GM12892 (cell line): ENCODE measurements at places on chromosomes 12 and 14.

DNA sequence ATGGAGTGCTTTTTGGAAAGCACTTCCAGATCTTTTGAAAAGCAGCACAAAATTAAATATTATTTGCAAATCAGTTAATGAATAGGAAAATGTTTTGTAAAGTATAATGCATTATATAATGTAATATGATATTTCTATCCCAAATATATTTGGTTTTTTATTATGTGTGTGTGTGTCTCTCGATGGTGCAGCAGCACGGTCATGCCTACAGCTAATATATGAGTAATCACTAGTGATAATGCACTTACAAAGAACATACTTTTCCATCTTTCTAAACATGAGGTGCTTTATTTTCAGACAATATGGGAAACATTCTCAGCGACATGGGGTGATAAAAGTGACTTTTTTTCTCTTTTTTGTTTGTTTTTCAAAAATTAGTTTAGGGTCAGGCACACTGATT lies 1.3 kb upstream of the EEA1 start:
- DNase-seq = no peak

DNA sequence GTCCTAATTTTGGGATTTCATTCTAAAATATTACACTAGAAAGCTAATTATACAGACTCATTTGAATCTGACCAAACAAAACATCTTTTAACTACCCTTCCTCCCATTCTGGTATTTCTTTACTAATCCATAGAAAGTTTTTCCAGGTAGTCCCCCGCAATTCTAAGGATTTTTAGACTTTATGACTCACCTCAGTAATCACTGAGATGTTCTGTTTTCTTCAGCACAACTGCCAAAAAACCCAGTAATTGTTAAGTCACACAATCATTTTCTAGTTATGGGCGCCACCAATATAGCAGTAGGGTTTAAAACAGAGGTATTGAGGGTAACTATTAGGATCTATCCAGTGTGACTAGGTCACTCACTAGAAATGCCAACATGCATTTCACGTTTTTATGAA lies 1.6 kb upstream of the ARID4A start:
- DNase-seq = no peak

DNA sequence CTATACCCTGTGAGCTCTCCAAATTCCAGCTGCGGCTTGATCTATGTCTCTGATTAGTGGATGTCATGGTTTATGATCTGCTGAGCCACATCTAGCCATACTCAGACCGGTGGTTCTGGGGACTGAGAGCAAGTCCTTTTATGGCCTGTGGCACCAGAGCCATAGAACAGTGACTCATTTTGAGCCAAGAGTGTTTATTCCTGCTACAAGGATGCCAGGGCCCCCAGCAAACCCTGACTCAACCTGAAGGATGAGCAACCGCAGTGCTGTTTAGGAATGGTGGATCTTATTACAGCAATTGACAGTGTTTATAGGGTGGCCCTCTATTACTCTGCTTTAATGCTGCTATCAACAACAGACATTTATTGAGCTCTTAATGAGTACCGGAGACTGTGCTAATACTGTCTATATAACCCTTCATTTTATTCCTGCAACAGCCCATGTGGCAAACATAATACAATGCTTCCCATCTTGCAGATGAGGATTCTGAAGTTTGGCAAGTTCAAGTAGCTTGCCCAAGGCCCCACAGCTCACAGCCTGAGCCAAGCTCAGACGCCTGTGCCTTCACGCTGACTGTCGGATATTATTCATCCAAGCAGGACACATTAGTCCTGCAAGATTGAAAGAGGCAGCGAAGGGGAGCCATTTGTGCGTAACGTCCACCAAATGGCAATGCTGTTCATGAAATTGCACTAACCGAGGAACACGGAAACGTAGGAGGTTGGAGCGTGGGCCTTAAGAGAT lies 273.6 kb upstream of the PWP1 start:
- DNase-seq = no peak

- DNase-seq = no peak
These were observed 9.0 kb downstream of the BCL11B start for GRCh38 chr14:99262977-99263448.

GRCh38 chr14:88289996-88290395 lies 33.1 kb downstream of the KCNK10 start:
- DNase-seq = no peak

- DNase-seq = no peak
These were observed 2.8 kb downstream of the VPS29 start for GRCh38 chr12:110498984-110499706.

DNA sequence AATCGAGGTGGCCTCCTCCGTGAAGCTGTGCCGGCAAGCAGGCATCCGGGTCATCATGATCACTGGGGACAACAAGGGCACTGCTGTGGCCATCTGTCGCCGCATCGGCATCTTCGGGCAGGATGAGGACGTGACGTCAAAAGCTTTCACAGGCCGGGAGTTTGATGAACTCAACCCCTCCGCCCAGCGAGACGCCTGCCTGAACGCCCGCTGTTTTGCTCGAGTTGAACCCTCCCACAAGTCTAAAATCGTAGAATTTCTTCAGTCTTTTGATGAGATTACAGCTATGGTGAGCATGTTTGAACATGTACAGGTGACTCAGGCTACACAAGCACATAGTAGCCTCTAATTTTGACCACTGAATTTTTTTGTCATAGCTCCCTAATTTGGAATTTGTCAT lies 59.7 kb downstream of the ATP2A2 start:
- DNase-seq = no peak

DNA sequence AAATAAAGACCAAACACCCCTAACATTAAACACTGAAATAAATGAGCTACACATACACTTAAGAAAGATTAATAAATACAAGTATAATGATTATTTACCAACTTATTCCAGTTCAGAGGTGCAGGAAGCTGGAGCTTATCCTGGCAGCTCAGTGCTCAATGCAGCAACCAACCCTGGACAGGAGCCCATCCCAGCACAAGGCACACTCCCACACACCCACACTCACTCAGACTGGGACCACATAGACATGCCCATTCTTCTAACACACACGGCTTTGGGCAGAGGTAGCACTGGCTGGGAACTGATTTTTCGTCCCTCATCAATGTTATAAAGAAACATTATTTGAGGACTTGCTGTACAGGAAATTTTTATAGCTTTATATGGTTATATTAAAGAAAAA lies 797.4 kb downstream of the RPS29 start:
- DNase-seq = no peak

GRCh38 chr14:73238941-73239340 lies 1.6 kb downstream of the PAPLN start:
- DNase-seq = no peak

GRCh38 chr14:64612971-64613666 lies 63.4 kb downstream of the PPP1R36 start:
- DNase-seq = no peak

- no peak for DNase-seq
These were observed 23.2 kb upstream of the PSMA6 start for GRCh38 chr14:35268946-35269345.

- DNase-seq = no peak
These were observed 22.1 kb upstream of the CD69 start for GRCh38 chr12:9782547-9783382.

DNA sequence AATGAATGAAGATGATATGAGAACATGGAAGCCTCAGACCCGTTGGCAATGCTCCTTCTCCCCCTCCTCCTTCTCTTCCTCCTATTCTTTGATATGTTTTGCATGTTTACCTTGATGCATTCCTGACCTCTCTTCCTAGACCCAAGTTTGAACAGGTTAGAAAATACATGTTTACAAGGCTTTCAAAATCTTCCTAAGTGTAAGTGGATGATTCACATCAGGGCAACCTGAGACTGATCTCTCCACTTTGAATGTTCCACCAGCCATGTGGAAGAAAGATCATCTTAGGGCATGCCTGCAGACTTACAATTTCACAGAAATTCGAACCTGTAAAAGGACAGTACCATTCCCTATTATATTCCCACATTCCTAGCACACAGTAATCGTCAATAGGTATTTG lies 18.0 kb upstream of the LDHB start:
- DNase-seq = no peak

DNA sequence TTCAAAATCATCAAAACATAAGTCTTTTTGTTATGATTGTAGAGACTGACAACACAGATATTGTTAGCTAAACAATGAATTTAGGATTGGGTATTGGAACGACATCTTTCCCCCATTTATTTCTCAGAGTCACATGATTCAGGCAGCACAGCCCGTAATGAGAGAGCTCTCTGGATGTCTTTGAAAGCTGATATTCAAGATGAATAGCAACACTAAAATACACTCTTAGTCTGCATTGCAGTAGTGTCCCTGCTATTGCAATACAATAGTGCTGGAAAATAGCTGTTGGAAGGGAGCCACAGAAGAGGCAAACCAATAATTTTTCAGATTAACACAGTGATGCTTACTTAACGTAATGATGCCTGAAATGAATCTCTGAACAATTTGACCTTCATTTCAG lies 9.9 kb downstream of the GTSF1 start:
- no peak for DNase-seq
